EH (cell line): ENCODE measurements at places on chromosomes 1 and 21.

- no peak for DNase-seq
Measured at GRCh38 chr1:192884241-192884640, 75.4 kb downstream of the RGS2 start.

DNA sequence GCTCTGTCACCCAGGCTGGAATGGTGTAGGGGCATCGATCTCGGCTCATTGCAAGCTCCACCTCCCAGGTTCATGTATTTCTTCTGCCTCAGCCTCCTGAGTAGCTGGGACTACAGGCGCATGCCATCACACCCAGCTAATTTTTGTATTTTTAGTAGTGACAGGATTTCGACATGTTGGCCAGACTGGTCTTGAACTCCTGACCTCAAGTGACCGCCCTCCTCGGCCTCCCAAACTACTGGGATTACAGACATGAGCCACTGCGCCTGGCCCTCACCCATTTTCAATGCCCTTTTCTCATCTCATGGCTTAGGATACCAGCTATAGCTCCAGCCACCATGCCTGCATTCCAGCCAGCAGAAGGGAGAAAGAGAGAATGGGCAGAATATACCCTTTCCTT lies 12.9 kb upstream of the SOX13 start:
- DNase-seq: no peak

DNA sequence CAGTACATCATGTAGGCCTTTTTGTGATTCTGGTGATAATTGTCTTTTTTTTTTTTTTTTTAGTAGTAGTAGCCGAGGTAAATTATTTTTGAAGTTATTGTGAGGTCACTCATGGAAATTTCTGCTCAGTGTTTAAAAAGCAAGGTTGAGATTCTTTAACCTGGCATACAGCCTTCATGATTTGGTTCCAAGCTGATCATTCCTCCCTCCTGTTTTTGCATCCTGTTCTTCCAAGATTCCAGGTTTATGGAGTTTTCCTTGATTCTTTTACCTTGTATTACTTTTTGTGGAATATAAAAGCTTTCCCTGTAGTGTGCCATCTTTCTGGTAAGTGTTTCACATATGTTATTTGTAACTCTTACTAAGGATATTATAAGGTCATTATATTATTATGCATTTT lies 9.1 kb downstream of the ZFYVE9 start:
- DNase-seq: no peak

GRCh38 chr1:155083052-155083541 lies 4.5 kb downstream of the EFNA3 start:
- DNase-seq: no peak

DNA sequence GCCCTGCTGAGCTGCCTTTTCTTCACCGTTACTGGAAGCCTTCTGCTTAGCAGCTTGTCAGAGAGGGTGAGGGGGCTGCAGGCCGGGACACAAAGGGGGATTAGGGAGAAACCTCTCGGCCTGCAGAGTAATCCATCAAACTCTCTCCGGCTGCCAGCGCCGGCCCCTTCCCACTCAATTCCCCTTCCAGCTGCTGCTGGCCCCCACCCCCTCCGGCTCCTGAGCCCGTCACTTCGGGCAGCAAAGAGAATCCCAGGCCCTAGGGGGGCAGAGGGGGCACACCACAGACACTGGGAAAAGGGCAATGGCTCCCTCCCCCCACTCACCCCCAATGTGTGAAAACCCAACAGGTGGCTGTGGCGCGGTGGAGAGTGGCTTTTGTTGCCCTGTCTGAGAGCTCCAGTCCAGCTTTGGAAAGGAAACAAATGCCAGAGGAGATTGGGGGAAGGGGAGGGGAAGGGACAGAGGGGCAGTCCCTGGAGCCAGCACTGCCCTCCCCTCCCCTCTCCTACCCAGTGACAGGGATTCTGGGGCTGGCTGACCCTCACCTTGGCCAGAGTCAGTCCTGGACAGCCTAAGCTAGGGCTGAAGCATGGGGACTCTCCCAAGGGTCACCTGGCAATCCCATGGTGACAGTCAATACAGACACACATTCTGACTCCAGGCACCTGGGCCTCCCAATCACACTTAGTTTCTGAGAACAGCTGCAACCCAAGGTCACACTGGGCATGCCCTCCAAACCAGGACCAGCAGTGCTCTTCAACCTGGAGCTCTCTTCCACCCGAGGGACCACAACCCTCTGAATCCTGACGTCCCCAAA lies 9.5 kb downstream of the SLC45A3 start:
- DNase-seq: no peak

DNA sequence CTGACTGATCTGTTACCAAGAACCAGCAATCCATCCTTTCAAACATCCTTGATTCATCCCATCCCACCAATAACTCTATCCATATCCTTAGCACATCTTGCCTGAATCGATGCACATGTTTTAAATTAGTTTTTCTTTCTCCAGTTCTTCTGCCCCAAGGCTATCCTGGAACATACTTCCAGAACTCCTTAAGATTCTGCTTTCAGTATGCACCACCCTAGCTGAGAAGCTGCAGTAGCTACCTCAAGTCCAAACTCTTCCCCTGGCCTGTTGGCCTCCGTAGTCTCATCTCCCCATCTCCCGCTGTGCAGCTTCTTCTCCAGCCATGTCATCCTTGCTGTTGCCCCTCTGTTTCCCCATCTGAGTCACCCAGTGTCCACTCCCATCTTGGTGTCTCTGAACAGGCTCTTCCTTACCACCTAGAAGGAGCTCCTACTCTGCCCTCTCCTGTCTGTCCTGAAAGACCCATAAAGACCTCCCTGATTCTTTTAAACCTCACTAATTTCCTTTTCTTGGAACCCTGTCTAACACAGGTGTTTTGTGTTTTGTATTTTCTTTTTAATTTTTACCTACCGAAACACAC lies 108.0 kb downstream of the SGIP1 start:
- DNase-seq: peak; percentile 54

DNA sequence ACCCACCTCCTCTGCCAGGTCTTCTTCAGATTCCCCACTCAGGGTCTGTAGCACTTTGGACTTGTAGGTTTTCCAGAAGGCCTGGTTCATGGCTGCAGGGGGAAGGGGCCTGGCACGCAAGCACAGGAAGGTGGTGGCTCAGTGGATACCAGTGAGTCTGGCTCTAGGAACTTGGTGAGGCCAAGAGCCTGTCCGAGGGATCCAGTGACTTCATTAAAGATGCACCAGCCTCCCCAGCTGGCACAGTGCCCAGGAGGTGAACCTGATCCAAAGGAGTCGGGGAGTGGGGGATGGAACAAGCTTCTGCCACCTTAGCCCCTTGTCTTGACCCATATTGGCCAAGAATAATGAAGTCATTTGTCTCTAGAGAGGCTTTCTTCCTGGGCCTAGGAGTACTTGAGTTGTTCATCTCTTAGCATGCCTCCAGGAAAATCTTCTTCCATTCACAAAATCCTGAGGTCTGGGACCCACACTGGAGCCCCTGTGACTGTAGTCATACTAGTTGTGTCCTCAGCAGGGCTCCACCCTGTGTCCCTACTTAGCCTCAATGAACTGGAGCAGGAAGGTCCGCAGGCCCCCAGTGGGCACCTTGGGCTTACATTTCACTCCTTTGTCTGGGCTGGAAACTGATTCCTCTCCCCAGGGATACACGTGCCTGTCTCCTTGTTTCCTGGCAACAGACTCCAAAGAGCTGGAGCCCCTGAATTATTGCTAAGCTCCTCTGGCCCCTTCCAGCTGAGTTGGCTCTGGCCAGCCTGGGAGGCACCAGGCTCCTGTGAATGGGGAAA lies at the start of gene C1orf232:
C1orf232 (minus strand) TSS at position 554 of the 788 bp plus-strand sequence; CDS start at position 90, 464 bp downstream.
- no peak for DNase-seq

GRCh38 chr1:212060632-212061472 lies 25.3 kb downstream of the DTL start:
- DNase-seq: peak; percentile 15

- peak; percentile 59 for DNase-seq
Measured at GRCh38 chr1:186722711-186723309, 42.6 kb upstream of the PTGS2 start.

- no peak for DNase-seq
Measured at GRCh38 chr1:150017206-150017750, 6.8 kb upstream of the OTUD7B start.

DNA sequence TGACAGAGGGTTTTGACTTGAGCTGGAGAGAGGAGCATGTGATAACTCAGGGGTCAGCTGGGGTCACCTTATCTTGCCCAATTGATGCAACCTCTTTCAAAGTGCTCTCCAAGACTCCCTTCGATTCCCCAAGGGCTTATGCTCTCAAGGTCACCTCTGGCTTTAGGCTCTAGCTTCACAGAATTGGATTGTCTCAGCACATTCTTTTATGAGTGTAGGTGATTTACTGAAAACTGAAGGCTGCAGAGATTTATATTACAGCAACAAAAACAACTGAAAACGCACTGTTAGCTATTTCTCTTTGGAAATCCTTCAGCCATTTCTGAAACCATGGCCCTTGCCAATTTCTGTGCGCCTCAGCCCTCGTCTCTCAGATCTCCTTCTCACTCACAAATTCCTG lies 34.5 kb upstream of the MAP1LC3C start:
- DNase-seq: no peak

- no peak for DNase-seq
Measured at GRCh38 chr1:115729756-115730155, 38.8 kb downstream of the CASQ2 start.

GRCh38 chr1:48492392-48492791 lies 20.4 kb upstream of the SPATA6 start:
- no peak for DNase-seq

- DNase-seq: peak; percentile 68
Measured at GRCh38 chr21:37878946-37879660, 37.2 kb downstream of the KCNJ6 start.

DNA sequence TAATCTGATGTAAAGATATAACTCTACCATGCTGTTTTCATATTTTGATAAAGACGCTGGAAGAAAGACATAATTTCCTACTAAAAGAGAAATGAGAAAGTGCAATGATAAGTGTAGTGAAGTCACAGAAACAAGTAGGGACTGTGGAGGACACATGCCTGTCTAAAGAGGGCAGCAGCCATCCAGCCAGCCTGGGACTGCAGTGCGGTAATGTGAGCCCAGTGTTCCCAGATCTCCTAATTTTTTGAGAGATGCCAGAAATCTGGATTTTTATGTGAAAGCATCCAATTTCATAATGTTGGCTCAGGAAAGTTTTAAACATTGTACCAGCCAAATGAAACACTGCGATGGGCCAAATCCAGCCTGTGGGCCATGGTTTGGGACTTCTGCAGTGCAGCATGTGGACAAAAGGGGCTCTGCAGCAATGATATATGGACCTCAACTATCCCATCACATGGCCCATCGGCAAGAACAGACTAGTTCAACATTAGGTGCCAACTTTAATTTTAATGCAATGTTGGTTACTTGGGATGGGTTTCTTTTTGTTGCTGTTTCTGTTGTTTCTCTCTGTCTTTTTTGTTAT lies 329.5 kb downstream of the LTN1 start:
- no peak for DNase-seq

DNA sequence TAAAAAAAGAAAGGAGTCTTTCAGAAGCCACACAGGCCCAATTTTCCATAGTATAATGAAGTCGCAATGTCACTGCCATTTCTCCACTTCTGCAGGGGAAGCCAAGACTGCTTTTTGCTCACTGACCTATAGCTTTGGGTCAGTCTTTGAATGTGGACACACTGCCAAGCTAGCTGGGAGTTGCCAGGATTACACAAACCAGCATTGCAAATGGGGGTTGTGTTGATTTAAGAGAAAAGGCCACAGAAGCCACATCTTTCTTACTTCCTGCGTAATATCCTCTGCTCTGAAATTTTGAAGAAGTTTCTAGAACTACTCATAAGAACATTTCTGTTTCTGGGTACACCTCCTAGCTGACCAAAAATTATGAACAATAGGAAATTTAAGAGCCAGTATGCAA lies 45.8 kb upstream of the SAMSN1 start:
- DNase-seq: no peak

DNA sequence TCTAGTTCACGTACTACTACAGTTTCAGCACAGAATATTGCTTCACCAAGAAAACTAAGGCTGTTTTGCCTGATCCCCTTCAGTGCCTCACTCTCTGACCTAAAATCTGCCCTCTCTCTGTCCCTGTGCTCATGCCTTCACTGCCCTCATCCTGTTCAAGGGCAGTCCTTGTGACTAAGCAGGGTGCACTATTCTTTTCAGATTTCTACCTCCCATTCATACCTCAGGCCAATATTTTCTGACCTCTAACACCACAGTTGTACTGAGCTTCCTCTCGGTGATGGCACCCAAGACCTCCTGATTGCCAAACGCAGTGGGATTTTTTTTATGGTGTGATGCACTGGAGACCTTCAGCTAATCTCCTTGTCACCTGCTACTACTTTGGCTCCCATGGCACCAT lies 57.7 kb upstream of the GADD45A start:
- no peak for DNase-seq

DNA sequence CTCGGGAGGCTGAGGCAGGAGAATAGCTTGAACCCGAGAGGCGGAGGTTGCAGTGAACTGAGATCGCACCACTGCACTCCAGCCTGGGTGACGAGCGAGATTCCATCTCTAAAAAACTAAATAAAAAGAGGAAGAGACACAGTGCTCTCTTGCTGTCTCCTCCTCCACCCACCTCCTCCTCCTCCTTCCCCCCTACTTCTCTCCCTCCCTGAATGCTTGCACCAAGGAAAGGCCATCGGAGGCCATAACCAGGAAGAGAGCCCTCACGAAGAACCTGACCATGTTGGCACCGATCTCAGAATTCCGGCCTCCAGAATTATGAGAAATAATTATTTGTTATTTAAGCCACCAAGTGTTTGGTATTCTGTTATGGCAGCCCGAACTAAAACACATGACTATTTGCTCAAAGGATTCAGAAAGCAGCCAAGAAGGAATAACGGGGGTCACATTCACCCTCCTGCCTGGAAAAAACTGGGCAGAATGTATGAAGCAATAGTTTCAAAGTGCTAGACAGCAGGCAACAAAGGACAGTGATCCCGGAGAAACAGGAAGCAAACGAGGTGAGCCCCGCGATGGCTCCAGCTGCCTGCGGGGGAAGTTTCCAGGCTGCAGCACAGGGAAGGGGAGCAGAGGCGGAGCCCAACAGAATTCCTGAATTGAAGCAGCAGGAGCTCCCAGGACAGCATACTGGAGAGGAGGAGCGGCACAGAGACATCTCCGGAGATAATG lies 35.8 kb downstream of the LDLRAD1 start:
- peak; percentile 77 for DNase-seq

GRCh38 chr1:2965676-2966075 lies 55.6 kb upstream of the ACTRT2 start:
- no peak for DNase-seq

DNA sequence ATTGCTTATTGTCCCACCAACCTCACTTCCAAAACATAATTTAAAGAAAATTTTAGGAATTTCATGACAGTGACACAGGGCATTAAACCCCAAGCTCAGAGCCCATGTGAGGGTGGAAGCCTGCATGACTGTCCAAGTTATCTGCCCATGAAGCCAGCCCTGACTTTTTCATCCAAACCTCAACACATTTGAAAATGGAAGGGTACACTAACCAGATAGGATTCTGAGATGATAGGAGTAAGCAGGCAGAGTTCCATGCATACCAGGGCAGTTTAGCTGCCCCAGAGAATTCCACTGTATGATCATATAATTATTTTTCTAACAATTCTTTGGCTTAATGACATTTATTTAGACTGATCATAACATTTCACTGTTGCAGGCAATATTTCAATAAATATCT lies 986.0 kb downstream of the TTLL7 start:
- peak; percentile 48 for DNase-seq
